CD4-positive, alpha-beta T cell treated with Interleukin-15 for 4 hours (primary cell): ENCODE measurements at places on chromosomes 5 and 9.

DNA sequence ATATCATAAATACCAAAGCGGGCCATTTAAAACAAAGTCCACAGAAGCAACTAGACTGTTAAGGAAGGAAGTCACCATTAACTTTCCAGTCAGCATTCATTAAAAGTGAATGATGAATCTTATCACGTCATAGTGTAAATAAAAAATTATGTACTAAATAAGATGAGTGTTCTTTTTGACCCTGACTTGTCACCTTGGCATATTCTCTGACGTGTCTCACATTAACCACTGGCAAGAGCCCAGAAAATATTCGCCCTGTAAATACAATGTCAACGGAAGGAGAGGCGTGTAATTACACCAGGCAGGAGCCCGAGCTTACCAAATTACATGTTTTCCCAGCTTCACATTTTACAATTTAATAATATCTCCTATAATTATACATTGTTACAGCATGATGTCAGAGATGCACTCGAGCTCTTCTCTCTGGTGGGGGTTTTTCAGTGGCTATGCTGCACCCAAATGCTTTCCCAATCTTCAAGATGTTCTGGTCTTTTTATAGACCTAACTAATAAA lies 29.3 kb upstream of the UBE2QL1 start:
- DNase-seq: no peak

DNA sequence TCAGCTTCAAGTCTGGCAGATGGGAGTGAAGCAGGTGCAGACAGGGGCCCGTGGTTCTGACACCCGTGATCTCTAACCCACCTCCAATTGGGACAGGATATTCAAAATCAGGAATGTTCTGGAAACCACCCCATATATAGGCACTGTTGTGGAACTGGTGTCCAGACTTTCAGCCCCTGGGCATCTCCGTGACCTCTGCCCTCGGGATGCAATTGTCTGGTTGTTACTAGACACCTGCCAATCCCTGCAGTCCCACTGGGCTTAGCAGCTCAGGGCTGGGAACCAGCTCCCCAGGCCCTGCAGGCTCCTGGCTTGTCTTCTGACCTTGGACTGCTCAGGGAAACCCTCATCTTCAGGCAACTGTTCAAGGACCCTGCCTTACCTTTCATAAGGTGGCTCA lies 38.8 kb downstream of the NTNG2 start:
- DNase-seq: no peak

GRCh38 chr5:56950626-56951125 lies 1.2 kb downstream of the MIER3 start:
- DNase-seq: peak; percentile 38

DNA sequence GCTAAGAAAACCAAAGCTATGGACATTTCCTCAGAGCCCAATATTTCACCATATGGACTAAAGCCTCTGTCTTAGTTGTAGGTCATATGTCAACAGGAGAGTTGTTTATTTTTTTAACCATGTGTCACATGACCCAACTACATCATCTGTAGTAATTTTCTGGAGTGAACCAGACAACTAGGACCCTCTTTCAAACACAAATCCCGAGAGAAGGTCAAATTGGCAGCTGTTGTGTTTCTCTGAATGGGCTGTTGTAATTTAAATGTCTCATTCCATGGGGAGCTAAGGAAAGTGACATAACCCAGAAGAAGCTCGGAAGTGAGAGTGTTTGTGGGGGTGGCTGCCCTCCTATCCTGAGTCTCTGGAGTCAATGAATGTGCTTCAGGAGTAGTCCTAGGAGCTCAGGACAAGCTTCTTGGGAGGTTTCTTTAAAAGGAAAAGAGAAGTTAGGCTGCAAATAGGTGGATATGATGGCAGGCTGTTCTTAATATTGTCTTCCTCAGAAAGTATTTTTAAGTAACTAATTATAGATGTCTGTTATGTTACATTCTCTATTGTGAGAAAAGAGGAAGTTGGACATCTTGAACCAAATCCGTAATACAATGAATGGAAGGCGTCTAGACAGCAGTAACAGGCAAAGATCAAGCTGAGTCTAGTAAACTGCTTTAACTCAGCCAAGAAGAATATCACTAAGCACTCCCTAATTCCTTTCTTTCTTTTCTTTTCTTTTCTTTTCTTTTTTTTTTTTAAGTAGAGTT lies 50.1 kb downstream of the TMEM167A start:
- DNase-seq: no peak

DNA sequence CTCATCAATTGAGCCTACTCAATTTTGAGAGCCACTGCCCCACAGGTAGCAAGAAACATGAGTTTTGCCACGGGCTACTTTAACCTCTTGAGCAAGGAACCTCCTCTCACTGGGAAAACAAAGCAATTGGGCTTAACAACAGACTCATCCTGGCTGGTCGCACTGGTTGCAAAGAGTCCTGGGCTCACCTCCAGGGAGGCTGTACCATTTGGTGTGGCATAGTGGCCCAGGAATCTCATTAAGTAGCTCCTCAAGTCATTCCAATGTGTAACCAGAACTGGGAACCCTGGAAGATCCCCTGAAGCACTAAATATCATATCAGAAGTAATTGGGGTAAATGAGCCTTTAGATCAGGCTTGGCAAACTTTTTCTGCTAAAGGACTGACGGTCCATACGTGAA lies 78.5 kb downstream of the MYO10 start:
- DNase-seq: no peak
